ENCODE measurements at places on chromosomes 16 and 17.

DNA sequence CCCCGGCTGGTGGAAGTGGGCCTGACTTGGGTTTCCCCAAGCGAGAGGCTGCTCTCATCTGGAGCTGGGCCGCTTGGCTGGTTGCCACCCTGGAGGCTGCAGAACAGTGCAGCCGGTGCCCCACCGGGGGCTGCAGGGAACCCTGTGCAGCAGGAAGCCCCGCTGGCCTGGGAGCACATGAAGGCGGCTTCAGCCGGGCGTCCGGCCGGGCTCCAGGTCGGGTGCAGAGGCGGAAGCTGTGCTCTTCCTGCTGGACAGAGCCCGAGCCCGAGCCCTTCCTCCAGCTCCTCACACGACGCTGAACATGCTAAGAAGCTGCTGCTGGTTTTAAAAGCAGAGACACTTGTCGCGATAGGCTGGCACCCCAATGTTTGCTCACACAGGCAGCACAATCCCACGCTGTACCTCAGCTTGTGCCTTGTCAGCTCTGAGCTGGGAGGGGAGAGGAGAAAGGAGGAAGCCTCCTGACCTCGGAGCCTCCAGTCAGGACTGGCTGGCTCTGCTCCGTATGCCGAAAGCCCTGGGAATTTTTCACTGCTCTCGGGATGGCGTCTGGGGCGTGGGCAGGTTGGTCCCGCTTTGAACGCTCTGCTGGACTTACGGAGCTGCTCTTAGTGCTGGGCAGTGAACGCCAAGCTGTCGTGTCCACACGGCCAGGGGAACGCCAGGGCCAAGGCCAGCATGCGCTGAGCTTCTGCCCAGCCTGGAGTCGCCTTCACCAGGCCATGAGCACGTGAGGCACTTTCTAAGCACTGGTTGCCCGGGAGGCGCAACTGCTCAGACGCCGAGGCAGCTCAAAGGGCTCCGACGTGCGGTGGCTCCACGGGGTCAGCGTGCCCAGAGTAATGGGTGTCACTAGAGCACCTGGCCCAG, 8.8 kb downstream of the CDK5R1 start:
- no peak for DNase-seq

GRCh38 chr17:39612935-39613464, 5.3 kb upstream of the NEUROD2 start:
- no peak for DNase-seq

DNA sequence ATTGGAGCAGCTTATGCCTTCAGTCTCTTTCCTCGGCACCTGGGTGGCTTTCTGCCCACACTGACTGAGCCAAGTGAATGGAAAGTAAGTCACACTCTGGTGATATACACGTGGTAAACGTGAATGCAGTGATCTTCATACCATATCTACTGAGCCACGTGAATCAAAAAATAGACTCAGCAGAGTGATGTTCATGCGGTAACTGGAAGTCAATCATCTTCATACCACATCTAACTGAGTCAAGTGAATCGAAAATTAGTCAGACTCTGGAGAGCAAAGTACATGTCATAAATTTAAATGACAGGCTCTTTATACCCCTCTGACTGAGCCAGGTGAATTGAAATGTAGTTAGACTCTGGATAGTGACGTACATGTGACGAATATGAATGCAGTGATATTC, 47.1 kb upstream of the ARL4D start:
- DNase-seq, result no peak

DNA sequence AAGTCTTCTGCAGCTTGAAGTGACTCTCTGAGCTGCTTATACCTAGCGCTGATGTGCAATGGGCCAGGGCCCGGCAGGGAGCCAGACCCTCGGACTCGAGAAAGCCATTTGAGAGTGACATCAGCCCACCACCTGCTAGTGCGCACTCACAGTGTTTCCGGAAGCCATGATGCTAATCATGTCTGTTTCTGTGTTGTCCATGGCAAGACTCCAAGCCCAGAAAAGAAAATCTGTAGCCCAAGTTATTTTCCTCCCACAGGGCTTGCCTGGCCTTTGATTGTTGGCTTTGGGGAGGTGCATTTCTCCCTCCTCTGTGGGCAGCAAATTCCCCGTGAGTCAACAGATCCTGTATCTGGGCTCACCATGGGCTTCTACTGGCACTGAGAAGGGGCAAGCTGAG, 1.8 kb upstream of the CDRT4 start:
- no peak for DNase-seq

DNA sequence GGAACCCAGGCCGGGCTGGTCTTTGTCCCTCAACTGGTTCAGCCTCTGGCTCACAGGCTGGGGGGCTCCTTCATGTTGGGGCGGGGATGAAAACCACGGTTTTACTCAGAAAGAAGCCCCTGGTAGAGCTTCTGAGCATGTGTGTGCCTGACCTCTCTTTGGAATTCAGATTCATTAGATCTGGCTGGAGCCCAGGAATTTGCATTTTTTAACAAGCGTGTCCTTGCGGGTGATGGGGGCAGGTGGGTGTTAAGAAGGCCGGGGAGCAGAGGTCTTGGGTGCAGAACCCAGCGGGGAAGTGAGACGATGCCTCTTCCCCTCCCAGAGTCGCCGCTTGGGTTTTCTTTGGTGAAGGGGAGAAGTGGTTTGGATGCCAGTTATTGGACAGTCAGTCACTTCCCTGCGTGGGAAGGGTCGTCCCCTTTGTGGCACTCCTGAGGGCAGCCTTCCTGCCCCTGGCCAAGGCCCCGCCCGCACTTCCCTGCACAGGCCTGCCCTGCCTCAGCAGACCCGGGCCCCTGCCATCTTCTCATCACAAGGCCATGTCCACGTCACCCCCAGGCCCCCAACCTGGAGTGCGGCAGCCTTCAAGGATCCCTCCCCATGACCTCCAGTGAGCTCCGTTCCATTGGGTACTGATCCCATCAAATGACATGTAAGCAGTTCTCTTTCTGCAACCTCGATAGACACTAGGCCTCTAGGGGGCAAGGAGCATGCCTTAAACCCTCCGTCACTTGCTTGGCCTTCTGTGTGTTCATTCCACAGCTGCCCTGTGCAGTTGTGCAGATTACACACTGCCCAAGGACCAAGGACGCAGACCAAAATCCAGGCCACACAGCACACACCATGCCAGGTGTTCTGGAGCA, 177.7 kb upstream of the CIBAR2 start:
- no peak for DNase-seq

DNA sequence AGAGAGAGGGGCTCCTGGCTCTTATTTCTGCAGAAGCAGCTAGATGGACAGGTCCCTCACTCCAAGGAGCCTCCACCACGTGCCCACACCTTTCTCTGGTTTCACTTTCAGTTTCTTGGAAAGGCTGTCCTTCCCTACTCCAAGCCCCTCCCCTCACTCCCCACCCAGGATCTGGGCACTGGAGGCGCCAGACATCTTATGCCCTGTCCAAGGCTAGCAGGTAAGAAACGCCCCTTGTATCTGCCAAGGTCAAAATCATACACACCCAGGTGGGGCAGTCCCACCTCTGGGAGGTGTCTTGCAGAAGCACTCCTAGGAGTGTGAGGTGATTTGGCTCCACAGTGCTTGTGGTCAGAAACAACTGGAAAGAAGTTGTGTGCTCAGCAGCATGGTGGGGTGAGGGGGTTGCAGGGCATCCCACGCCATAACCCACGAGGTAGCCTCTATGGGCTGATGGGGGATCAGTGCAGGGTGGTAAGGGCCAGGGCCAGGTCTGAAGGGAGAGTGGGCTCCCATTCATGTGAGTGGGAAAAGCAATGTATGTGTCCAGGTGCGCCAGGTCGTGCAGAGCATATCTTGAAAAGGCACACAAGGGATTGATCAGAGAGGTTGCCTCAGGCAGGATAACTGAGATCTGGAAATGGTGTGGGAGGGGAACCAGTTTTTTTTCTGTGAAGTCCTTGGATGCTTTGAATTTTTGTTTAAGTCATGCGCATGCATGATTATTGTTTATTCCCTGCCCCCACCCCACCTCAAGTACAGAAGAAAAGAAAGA, 31.8 kb upstream of the PRM1 start:
- peak; percentile 49 for DNase-seq

GRCh38 chr17:1481736-1482135, 10.8 kb downstream of the MYO1C start:
- no peak for DNase-seq

GRCh38 chr17:62723842-62724241, 84.3 kb downstream of the MARCHF10 start:
- no peak for DNase-seq
